ENCODE measurements at places on chromosomes 7 and 10.

DNA sequence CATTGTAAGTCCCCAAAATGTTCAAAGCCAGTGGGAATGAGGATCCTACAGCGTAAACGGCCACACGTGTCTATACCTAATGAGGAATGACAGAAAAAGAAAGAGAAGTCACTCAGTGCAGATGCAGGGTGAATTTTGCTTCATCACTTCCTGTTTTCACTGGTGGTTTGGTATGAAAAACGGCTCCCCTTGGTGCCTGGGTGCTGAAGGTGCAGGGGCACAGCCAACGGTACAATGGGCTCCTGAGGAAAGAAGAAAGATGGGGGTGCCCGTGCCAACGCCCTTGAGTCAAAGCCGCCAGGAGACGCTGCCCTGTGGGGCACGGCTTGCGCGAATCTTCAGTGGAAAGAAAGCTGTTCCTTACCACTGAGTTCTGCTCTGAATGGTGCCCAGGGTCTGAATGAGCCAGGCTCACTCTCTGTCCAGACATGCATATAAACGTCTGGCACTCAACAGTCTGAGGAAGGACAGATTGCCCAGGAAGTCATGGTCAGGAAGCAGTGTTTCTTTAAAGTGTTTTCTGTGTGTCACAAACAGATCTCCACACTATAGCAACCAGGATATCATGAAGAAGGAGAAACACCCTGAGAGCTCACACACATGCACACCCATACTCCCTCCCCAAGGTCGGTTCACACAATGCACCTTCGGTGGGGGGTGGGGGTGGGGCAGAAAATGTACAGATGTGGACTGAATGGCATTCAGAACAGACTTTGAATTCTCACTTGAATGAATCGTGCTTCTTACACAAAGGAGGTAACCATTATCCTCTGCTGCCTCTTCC lies 105.8 kb downstream of the ELMO1 start:
- peak; percentile 79 for DNase-seq

GRCh38 chr7:28581351-28581750 lies 169.0 kb downstream of the CREB5 start:
- DNase-seq: no peak

DNA sequence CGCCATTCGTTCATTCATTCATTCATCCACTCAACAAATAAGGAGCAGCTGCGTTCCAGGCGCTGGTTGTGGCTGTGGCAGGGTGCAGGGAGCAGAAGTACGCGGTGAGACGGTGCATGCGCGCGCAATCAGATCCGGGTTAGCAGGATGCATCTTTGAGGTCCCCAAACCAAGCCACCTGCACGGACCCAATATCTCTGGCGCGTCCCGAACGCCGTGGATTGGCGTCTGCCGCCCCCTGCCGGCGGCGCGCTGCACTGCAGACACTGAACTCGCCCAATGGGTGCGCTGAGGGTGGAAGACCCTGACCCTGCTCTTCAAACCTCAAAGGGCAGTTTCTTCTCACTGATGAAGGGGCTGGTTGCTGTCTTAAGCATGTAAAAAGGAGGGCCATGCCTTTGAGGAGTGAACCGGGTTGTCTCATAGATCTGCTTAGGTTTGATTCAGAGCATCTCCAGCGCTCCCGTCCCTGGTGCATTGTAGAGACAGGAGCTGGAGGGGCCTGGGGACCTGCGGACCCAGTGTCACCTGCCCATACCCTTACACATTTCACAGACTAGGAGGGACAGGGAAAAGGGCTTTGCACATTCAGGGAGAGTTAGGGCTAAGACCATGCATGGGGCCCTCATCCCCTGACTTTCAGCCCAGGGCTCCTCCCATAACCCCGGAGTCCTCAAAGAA lies 102.5 kb downstream of the RAMP3 start:
- DNase-seq: peak; percentile 90

DNA sequence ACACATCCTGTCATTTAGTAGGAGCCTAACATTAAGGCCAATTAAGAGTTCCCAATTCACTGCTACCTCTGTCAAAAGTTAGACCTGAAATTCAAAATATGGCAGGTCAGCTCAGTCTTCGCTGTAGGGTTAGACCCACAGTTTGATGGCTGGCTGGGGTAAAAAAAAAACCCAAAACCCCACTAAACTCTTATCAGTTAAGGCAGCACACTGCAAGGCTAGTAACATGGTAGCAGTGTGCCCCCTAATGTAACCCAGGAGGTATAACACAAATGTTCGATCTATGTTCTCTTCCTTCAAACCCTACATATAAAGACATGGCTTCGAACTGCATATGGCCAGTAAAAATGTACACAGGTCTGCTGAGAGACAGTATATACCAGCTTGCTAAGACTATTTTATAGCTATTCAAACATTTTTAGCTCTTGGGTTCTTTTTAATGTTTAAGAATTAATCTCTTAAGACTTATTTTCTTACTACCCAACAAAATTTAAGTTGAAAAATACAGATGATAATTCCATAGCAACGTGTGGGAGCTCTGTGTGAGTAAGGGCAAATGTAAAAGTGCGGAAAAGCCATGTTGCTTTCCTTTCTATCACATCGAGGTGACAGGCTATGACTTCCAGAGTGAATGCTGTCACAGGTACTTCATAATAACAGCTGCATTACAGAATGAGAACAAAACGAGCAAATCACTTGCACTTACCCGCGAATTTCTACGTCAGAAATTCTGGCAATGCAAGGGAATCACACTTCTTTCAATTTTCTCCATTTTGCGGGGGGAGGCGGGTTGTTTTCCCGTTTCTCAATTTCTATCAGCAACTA lies 168.4 kb upstream of the IMMP2L start:
- DNase-seq: no peak

- DNase-seq: no peak
These were observed 59.1 kb downstream of the PDGFA start for GRCh38 chr7:460374-461116.

DNA sequence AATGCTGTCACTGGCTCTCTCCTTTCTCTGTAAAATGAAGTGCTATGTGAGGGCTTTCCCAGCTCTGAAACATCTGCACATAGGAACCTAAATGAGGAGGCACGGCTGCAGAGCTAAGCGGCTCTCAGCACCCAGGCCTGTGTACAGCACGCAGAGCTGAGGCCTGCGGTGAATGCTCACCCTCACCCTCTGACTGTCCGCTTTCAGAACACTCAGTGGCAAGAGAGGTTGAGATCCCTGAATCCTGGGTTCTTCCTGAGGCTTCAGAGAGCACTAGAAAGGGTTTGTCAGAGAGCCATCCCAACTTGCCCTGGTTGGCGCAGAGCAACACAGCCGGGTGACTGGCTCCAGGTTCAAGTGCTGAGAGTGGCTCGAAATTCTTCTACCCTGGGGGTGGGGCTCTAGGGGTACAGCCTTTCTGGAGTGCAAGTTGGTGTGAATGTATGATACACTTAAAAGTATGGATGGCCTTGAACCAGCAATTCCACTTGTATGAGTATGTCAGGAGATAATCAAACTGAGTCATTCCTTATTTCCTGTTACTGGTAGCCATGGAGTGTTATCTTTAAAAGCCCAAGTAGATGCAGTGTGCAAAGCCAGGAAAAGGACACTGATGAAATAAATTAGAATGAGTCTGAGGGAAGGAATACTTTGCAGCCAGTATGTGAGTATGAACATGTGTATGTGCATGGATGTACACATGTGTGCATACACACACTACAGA lies 1.7 kb upstream of the CCDC201 start:
- DNase-seq: no peak

DNA sequence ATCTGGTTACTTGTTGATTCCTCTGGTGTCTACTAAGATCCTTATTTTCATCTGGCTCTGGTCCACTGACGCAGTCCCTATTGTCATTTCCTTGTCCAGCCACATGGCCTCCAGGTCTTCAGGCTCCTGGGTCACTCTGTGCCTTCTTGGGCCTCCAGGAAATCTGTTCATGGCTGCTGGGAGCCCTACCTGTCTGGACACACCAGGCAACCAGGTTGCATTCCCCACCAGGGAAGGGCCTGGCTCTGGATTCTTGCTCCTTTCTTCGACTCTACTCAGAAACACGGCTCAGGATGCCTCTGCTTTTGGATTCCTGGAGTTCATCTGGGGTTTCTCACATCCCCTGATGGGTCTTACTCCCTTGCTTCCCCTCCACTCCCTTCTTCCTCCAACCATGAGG lies 8.0 kb upstream of the PPIF start:
- DNase-seq: no peak

- DNase-seq: no peak
These were observed 121.3 kb downstream of the SEMA3A start for GRCh38 chr7:84073186-84073875.

DNA sequence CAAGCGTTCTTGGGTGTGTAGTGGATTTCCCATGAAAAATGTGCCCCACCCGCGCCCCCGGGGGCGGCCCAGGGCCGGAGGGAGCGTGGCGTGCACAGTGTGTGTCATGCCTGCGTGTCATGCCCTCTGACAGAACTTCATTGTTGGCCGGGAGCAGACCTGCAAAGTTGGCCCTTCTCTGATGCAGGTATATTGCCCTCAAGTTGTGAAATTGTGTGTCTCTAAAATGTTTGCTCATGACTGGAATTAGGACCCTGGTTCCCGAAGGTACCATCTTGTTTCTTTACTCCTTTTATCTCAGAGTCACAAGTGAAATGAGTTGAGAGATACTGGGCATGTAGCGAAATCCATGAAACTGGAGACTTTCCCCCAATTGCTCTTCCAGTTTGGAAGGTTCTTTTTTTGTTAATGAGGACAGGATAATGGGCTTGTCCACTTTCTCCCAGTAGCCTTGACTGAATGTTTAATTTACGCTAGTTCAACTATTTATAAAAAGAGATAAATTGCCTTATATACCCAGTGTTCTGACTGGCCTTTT lies 26.2 kb downstream of the ADK start:
- DNase-seq: peak; percentile 71

DNA sequence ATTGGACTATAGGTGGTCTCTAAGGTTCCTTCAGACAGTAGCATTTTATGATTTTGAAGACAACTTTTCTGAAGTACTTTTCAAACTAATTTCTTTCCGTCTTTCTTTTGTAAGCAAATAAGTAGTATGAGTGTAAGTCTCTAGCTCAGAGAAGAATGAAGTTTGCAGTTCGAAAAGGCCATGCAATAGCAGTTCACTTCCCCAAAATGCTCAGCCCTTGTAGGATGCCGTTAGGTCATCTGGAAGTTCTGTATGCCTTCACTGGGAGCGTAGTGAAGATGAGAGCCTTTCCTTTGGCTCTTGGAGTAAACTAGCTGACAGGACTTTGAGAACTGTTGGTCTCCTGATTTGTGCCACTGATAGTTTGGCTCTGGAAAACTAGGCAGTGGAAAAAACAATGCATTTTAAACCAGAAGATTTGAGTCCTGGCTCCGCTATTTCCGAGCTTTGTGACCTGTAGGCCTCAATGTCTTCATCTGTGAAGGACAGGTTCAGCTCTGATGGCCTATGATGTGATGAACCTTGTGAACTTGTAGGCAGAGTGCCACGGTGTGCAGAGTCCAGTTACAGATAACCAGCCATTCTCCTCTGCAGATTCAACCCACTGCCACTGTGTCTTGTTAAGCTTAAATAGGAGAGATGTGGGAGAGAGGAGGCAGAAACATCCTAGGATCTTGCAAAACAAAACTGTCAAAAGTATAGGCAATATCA lies 18.8 kb downstream of the SGPL1 start:
- DNase-seq: no peak

DNA sequence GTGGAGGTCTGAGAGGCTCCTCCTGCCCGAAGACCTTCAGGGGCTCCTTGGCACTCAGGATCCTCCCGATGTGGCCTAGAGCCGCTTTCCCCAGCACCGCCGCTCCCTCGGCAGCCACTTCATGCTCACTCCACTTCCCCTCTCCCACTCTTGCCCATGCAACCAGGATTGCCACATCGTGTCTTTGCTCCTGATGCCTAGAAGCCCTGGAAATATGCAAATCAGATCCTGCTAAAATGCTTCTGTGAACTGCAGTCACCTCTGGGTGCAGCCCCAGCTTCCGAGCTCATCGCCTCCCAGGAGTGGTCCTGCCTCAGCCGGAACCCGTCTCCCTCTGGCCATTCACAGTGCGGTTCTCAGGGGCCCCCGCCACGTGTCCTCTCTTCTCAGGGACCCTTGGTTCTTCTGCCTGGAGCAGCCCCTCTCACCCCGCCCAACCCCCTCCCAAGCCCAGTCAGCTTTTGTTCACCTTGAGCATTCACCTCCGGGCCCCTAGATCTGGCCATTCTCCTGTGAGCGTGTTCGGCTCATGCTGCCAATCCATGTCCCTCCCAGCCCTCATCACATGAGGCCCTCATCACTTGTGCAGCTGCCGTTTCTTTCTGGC lies 175.5 kb downstream of the ADARB2 start:
- no peak for DNase-seq
